ENCODE measurements at places on chromosomes 13 and 19.

GRCh38 chr19:47027586-47028088, 8.0 kb downstream of the NPAS1 start:
- DNase-seq, result no peak

DNA sequence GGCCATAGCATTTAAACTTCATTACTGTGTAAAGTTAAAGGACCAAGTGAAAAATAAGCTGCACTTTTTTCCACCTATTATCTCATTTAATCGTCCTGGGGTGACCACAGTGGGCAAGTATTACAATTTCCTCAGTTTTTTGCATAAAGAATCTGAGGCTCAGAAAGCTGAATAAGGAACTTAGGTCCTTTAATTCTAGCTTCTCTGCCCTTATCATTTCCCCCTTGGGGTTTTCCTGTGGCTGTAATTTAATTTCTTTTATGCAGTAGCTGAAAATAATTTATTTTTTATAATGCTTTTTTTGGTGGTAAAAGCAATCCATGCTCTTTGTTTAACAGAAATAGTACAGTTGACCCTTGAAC, 59.8 kb upstream of the RCBTB2 start:
- no peak for DNase-seq

GRCh38 chr13:58666331-58666730, 1034.8 kb downstream of the PCDH17 start:
- DNase-seq, result no peak

DNA sequence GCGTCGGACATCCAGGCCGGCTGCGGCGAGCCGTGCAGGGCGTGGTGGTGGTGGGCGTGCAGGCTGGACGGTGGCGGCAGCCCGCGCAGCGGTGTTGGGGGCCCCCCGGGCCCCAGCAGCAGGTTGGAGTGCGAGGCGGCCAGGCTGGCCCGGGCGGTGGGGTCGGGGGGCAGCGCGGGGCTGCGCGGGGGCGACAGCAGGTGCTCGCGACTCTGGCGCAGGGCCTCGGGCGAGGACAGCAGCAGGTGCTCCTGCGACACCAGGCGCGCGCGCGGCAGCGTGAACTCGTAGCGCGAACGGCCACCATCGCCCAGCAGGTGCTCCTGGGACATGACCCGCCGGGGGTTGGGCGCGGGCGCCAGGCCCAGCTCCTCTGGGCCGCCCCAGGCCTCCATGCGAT, 9.8 kb downstream of the SHISA7 start:
- no peak for DNase-seq

DNA sequence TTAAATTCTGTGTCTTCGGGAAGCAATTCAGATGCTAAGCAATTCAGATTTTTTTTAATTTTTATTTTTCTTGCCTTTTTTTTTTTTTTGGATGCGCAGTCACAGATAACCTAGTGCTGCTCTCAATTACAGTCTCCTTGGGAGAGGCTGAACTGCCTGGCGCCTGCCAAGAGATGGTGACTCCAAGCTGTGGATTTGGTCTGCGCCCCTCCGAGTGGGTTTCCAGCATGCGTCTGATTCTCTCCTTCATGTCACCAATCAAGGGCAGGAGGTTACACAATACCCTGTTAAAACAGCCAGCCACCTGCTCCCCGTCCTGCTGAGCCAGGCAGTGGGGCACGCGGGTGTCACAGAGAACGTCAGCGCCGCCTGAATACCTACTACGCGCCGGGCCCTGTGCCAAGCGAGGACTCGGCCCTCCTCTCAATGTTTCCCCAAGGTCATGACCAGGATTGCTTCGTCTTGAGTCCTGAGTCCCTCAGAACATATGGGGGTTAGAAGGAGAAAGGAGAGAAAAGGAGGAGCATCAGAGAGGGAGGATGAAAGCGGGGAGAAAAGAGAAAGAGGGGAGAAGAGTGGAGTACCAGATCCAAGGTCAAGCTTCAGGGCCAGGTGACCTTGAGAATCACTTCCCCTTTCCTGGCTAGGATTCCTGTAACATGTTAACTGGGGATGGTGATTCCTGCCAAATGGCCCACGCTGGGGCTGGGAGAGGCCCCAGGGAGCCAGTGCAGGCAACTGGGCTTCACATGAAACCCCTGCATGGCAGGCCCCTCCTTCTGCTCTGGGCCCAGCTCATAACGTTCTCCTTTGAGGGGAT, 213.6 kb downstream of the URI1 start:
- no peak for DNase-seq

DNA sequence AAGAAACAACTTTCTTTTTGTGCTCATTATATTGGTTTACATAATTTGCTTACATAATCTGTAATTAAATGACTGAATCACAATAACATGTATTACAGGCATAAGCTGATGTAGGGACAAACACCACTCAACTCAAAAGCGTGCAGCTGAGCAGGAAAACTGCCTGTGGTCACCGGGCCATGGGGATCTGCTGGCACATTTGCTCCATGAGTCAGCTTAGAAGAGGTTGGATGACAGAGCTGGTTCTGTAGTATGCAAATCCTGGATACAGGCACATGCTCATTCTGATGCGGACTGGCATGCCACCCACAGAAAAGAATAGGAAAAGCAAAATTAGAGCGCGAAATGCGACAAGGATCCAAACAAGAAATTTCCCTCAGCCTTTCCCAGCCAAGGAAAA, 128.6 kb downstream of the USP12 start:
- no peak for DNase-seq

DNA sequence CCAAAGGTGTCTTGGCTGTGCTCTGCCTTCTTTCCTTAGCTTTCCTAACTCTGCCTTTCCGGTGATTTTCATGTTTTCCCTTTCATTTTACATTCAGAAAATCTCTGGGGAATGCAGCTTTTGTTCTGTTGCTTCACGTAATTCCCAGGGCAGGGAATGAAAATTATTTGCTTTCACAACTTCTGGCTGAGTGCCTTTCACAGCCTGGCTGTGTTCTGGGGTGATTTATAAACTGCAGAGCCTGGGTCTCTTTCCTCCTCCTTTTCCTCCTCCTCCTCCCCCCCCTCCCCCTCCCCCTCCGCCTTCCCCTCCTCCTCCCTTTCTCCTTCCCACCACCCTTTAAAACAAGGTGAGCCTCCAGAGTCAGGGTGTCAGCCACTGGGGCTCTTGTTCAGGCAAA, 84.3 kb downstream of the RNASEH2B start:
- DNase-seq, result no peak

DNA sequence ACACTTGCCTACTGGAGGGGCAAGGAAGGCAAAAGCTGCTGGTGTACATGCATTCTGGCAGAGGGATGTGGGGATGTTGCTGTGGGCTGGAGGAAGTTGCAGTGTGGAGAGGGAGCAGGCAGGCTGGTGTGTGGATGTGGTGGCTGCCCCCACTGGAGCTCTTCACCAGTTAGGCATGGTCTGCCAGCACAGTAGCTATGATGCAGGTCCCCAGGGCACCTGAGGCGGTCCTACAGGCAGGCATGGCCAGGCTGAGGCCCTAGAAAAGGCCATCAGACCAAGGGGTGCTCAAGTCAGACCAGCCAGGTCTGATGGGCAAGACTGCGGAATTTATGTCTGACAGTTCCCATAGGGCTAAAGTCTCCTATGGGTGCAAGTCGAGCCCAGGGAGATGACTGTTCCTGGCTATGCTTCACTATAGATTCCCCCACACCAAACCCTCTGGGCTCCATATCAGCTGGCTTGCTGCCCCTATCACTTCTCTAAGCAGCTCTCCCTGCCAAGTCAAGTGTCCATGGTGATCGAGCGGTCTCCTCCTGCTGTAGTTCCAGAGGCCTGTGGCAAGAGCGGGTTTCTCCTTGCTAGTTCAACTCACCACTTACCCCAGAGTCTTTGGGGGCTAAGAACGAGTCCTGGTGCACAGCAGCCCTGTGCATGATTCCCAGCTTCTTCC, 473.1 kb downstream of the TDRD3 start:
- no peak for DNase-seq

- no peak for DNase-seq
These were observed 3.6 kb upstream of the COMMD6 start for GRCh38 chr13:75541287-75541686.

DNA sequence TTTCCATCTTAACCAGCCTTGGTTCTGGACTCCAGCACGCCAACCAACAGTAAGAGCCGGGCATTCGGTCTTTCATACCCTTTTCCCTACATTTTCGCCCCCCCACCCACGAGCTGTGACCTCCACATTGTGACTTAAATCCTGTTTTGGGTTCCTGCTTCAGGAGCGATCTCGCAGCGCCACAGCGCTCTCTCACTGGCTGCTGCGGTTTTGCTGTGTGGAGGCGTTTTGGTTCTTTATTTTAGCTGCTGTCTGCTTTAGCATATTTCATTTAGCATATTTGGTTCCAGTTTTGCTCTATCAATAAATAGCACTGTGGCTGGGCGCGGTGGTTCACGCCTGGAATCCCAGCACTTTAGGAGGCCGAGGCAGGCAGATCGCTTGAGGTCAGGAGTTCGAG, 19.5 kb upstream of the SLC39A3 start:
- no peak for DNase-seq

DNA sequence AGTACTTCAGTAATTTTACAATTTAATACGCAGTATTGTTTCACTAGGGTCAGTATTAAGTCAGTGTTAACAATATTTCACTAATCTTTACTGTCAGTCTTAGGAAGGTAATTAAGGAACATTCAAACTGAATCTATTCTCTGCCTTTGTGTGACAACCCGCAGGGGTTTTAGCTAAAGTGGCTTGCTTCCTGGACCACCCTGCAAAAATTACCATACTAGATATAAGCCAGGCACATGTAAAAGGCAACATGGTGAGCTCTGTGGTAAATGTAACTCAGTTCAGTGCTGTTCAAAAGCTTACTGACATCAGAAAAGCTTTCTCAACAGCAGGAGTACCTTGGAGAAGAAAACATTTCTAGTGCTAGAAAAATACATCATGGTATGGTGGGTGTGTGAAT, 116.7 kb downstream of the FREM2 start:
- no peak for DNase-seq

DNA sequence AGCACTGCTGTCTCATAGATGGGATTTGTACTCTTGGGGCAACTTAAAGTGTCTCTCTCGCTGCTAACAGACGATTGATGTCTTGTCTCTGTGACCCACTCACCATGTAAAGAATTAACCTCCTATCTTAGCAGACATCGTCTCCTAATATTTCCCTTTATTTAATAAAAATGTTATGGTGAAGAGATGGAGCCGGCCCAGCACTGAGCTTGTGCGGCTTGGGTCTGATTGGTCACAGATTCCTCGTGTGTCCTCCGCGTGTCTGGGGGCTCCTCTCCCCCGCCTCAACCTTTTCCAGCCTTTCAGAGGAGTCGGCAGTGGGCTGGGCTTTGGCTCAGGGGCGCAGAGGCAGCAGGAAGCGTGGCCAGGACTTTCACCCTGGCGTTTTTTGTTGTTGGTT, 13.2 kb upstream of the CRTC1 start:
- DNase-seq, result no peak

DNA sequence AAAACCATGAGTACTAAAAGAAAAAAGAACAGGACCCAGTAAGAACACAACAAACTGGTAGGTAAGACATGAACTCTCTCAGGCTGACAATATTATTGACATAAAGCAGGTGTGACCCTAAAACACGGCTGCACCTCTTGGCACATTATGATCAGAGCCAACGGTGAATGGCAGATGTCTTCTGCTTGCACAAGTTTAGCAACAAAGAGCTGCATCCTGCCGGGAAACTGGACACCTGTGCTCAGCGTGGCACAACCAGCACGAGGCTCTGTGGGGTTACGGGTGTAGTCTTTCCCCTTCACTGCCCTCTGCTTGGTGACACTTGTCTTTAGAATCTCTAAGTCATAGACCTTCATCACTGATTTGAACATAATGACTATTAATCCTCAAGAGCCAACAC, 97.9 kb downstream of the DOCK9 start:
- no peak for DNase-seq

DNA sequence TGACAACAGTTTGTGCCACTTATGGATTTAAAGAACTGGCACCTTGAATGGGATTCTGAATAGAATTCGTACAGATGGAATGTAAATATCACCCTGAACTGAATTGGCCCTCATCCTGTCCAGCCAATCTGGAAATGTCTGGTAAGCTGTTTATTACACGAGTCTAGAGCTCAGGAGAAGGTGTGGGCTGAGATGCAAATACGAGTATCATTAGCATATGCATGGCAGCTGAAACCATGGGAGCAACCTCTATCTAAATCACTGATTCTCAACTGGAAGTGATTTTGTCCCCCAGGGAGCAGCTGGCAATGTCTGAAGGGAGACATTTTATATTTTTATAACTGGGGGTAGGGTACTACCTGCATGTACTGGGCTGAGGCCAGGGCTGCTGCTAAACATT, 15.6 kb upstream of the VWA8 start:
- no peak for DNase-seq

GRCh38 chr13:80265348-80265747, 75.6 kb downstream of the SPRY2 start:
- no peak for DNase-seq

DNA sequence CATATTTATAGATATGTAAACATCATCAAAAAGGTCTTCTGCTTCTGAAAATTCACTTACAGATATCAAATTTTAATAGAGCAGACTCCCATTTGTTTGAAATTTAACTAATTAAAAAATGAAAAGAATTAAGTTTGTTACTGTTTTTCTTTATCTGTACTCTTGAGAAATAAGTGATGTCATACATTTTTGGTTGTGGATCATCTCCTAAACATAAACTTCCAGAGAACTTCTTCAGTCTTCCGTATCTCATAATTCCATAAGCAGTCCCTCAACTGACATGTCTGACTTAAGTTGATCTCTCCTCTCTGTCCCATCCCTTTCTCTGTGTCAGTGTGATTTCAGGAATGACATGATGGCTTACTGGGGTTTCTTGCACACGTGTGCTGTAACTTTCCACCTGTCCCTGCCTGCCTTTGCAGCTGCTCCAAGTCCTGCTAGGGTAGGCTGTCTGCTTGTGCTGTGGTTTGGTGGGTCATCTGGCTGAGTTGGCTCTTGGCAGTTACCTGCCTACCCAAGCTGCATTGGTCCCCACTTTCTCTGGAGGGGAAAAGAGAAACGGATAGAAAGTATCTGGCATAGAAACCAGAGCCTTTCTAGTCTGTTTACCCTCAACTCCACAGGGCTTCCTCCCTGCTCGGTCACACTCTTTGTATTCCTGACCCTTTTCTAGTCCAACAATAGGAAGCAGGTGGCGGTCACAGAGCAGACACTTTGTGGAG, 127.1 kb downstream of the GGACT start:
- no peak for DNase-seq

DNA sequence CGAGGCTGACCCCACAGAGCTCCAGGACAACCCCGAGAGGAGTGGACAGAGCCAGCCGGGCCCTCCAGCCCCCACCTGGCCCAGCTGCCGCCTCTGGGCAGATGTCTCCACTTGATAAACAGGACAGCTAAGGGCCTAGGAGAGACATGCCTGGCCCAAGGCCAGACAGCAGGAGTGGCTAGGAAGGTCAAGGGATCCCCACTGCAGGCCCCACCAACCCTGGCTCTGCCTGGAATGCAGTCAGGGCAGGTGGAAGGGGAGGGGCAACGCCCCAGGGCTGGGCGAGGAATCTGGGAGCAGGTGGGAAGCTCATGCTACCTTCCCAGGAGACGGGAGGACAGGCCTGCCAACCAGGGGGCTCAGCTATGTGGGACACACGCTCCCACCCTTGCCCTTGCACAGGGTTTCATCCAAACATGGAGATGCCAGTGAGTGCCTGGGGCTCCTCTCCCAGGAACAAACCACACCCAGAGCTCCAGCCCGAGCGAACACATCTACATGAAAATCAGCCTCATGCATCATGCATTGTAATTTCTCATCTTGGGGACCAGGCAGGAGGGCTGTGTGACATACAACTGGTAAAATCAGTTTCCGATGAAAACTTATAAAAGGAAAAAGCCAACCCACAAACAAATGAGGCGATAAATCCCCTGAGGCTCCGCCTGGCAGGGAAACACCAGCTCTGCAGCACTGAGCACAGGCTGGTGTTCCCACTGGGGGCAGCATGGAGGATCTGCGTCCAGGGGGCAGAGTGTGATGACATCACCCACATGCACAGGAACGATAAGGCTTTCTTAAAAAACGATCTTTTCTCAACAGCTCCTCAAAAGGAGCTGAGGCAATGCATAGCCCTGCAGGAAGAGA, 25.0 kb downstream of the SH3GL1 start:
- no peak for DNase-seq

Data from stimulated activated CD8-positive, alpha-beta memory T cell treated with anti-CD3 and anti-CD28 coated beads, Interleukin-15, amount 100 ng/mL, for 48 hours (primary cell).